ENCODE measurements at places on chromosomes 5 and 9.

DNA sequence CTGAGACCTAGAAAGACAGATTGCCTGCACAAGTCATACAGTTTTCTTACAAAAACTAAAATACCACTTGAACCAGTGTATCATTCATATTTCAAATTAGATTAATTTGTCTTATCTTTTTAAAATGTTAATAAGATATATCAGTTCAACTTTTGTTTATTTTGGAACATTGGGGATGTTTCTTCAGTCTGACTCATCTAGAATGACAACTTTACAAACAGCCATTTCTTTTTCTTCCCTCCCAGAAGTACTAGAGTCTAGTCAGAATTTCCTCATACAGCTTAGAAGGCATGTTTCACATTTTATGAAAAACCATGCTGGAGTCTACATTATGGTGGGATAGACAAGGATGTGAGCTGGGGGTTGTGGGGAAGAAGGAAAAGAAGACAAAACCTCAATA, 262.5 kb downstream of the NFIB start:
- no peak for DNase-seq

DNA sequence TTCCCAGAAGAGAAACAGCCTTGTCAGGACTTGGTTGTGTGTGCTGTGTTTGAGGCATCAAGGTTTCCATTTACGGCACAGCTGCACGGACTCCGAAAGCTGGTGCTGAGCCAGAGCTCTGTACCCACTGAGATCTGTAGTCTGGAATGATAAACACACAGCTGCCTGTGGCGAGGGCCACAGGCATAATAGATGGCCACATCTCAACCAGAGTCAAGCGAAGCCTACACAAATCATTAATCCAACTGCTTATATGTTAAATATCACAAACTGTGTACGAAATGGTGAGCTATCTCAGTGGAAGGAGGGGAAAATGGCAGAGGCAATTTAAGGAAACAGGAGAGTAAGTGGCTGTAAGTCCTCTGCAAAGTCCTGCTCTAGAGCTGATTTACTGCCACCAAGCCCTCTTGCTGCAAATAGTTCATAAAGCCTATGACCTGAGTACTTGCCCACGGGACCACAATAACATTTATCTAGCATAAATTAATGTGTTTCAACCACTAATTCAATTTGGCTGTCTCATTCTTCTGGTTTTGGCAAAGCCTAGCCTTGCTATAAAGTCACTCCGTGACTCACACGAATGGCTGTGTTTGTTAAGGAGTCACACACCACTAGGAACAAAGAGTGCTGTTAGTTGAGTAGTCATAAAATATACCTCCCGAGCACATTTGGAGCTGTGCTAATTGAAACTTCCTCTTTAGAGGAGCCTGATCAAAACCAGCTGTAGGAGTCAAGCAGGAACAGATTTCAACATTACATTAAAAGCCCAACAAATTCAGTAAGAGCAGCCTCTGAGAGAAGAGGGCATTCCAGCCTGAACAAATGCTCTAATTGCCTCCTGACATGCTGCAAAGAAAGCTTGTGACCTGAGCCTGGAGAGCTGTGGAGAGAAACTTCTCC, 738.6 kb upstream of the ZNF608 start:
- DNase-seq, result no peak

DNA sequence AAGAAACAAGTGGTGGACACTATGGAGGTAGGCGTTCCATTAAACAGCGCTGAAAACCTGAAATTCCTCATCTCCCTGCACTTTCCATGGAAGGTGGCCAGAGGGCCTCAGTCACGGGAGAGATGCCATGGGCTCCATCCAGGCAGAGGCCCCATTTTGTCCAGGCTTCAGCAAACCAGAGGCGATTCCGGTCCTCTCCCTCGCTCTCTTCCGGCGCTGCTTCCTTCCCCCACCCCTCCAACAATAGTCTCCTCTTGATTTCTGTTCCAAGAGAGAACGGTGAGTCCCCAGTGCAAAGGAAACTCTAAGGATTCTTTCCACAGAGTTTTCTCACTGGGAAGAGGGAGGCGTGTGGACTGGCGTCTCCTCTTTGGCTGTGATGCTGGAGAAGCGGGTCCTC, 7.5 kb downstream of the ZNF366 start:
- no peak for DNase-seq

DNA sequence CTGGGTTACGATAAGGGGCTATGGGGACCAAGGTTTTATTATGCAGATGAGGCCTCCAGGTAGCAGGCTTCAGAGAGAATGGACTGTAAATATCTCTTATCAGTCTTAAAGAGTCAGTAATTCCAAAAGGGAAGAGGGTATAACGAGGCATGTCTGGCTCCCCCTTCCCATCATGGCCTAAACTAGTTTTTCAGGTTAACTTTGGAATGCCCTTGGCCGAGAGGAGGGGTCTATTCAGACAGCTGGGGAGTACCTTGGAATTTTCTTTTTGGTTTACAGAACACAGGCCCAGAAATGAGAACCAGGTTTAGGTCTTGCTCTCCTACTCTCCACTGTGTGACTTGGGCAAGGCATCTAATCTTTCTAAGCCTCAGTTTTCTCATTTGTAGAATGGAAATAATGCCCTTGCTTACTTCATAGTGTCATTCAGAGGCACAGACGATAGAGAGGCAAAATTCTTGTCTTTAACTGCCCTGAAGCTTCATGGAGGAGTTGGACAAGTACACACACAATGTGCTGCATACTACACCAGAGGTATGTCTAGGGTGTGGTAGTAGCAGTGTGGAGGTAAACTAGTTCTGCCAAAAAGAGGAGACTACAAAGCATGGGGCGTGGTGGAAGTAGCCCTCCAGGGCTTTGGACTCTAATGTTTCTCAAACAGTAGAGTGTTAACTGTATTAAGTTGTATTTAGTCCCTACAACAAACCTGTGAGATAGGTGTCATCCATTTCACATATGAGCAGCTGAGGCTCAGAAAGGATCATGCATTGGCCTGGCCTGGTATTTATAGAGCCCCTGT, 45.5 kb downstream of the IRF1 start:
- no peak for DNase-seq

- DNase-seq, result no peak
Observed at GRCh38 chr9:86975606-86976005, 28.3 kb upstream of the GAS1 start.

DNA sequence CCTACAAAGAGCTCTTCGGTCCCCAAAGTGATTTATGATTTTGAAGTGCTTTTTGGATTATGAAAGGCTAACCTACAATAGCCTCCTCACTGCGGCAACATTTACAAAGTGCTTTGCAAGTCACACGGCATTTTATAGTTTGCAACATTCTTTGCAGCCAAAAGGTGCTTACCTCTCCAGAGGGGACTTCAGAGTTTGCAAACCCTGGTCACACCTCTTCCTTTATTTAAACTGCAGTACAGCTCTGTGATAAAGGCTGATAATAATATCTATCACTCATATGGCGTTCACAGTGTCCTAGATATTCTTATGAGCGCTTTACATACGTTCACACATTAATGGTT, 20.0 kb upstream of the CRB2 start:
- DNase-seq, result no peak

DNA sequence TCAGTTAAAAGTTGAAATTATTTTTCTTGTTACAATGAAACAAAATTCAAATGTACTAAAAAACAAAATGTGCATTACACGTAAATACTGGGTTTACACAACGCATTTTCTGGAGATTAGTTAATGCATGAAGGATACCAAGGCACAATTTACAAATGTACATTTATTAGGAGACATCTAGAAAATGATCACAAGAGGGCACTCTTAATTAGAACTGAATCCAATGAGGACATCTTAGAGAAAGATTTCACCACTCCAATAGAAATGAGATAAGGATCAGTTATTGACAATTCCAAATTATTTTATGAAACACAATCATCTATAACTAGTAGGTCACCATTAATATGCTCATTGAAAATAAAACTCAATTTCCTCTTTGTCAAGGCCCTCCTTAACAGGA, 36.6 kb upstream of the CDH12 start:
- DNase-seq, result no peak

- no peak for DNase-seq
Observed at GRCh38 chr9:110997847-110998246, 40.4 kb downstream of the LPAR1 start.

- no peak for DNase-seq
Observed at GRCh38 chr5:135966165-135966564, 11.4 kb upstream of the LECT2 start.

DNA sequence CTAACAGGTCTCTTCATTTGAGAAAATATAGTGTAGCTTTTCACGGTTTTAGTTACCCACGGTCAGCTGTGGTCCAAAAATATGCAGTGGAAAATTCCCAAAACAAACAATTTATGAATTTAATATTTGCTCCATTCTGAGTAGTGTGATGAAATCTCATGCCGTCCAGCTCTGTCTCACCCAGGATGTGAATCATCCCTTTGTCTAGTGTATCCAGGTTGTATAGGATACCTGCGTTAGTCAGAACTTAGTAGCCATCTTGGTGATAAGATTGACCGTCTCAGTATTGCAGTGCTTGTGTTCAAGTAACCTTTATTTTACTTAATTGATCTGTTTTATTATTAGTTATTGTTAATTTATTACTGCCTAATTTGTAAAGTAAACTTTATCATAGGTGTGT, 41.1 kb downstream of the NDUFS4 start:
- no peak for DNase-seq

DNA sequence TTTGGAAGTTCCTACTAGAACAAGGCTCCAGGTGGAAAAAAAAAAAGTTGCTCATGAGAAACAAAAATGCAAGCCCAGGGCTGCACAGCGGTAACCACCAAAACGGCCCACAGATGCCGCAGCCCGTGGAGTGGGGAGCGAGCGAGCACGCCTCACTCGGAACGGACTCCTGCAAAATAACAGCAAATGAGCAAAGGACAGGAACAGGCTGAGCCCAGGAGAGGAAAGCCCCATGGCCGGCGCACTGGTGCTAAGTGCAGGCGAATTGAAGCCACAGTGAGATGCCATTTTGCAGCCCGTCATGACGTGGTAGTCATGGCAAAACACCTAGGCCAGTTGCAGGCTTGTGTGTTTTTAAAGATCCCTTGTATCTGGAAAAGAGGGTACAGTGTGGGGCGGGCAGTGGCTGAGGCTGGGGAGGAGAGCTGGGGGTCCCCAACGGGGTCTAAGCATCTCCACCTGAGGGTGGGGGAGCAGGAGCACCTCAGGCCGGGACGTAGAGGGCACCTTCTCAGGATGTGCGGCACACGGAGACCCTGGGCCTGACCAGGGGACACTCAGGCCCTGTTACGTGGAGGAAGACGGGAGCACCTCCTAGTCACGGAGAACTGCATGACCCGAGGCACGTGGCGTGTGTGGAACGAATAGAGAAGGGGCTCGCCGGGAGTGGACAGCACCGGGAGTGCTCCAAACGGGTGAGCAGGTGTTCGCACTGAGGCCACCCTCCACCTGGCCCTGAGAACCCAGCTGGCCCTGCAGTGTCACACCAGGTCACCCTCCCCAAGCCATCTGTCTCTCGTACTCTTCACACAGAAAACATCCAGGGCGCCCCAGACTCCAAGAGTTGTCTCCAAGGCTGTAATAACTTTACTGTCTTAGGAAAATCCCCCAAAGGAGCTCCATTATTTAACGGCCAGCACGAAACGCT, 10.7 kb downstream of the GRM6 start:
- no peak for DNase-seq

GRCh38 chr5:179495906-179496455, 54.4 kb upstream of the RUFY1 start:
- DNase-seq, result no peak

DNA sequence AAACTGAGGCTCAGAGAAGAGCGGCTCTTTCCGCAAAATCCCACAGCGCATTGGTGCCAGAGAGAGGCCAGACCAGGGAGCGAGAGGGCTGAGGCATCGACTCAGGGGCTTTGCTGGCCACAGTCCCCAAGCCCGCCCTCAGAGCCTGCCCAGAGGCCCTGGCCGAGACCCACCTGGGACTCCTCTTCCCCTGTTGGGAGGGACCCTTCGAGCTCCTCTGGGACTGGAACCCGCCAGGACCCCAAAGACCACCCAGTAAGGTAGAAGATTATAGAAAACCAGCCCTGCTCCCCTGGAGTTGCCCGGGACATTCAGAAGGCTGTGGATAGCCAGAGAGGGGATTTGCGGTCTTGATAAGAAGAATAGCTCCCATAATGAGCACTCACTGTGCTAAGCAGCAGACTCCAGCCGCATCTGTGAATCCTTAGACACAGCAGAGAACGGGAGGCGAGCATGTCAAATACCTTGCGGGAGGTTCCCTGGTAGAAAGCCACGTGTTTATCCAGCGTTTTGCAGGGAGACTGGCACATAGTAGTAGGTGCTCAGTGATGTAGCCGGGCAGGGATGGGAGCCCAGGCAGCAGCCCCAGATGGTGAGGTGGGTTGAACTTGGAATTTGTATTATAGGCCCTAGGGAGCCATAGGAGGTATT, 651 bp upstream of the AK1 start:
- DNase-seq, result no peak

DNA sequence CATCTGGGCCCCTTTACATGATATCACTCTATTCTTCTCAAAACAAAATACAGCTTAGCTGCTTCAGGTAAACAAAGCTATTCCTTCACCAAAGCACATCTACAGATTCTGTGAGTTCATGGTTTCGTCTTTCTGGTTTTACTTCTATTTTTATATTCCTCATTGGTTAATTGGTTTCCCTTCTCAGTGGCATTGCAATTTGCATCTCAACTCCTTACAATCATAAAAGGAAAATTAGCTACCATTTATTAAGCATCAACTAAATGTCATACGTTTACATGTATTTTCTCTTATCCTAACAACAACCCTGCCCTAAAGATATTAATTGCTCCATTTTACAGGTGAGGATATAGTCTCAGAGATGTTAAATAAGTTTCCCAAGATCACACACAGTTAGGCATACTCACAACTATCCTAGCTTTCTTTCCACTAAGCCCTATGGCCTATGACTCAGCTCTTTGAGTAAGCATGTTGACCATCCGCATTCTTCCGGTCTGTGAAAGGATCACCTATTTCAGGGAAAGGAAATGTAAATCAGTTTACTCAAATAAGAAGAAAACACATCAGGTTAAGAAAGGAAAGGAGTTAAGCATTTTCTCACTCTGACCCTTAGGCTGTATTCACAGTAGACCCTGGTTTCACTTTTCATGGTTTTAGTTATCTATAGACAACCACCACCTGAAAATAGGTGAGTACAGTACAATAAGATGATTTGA, 146.1 kb downstream of the CAAP1 start:
- DNase-seq, result no peak

DNA sequence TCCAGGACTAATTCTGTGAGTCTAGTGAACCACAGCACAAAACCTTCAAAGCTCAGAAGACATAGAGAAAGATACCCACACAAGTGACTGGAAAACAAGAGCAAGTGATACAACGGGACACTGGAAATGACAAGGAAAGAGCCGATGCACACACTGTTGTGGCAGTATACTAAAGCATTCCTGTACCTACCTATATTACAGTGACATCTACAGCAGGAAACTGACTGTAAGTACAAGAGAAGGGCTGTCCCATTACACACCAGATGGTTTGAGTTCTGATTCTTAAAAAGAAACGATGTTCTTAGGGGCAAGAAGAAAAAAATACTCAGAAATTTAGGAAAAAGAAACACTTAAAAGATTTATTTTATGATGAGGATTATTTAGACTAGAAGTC, 18.5 kb downstream of the TMEM245 start:
- no peak for DNase-seq

- no peak for DNase-seq
Observed at GRCh38 chr5:989961-990530, 18.6 kb upstream of the NKD2 start.

GRCh38 chr9:122875523-122875922, 29.6 kb downstream of the RC3H2 start:
- DNase-seq, result no peak

GRCh38 chr5:72268753-72269410, 51.2 kb downstream of the MRPS27 start:
- DNase-seq, result peak; percentile 12

Data from T-helper 1 cell (primary cell).